Putamen (tissue), 1 donor: ENCODE measurements at places on chromosomes 2 and 18.

DNA sequence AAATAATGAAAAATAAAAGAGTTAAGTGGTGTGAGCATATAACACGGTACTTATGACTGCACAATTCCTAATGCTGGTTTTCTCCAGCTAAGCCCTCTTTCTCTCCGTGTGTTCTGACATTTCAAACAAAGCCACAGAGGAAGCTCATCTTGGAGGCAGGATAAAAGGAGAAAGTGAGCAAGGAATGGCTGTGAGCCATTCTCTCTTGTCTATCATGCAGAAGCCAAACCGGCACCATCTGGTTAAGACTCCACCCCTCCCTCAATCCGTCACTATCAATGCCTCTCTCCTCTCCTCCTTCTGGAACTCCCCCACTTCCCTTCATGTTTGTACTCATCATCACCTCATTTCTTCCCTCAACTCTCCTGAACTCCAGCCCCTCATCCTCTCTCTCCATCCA, 210.4 kb downstream of the TMEM163 start:
- DNase-seq, result no peak

GRCh38 chr2:25055376-25055920, 13.6 kb downstream of the EFR3B start:
- DNase-seq, result no peak

GRCh38 chr18:21930177-21930576, 189.6 kb downstream of the MIB1 start:
- DNase-seq, result no peak

- DNase-seq, result no peak
Measured at GRCh38 chr2:180077295-180077906, 70.3 kb upstream of the CWC22 start.

DNA sequence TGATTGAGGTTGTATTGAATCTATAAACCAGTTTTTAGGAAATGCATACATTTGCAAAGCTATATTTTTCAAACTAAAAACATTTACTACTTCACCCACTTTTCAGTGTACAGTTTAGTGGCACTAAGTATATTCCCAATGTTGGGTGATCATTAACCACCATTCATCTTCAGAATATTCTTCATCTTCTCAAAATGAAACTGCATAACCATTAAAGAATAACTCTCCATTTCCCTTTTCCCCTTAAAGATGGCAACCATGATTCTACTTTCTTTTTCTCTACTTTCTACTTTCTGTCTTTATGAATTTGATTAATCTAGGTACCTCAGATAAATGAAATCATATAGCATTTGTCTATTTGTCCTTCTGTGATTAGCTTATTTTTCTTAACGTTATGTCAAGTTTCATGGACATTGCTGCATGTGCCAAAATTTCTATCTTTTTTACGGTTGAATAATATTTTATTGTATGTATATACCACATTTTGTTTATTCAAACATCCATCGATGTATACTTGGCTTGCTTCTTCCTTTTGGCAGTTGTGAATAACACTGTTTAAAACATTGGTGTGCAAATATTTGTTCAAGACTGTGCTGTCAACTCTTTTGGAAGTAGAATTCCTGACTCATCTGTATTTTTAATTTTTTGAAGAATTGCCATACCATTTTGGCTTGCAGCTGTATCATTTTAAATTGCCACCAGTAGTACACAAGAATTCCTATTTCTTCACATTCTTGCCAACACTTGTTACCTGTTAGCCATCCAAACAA, 104.9 kb downstream of the RPRM start:
- DNase-seq, result no peak

GRCh38 chr2:138565230-138565598, 63.6 kb downstream of the SPOPL start:
- DNase-seq, result no peak

GRCh38 chr2:12173271-12173942, 427.0 kb downstream of the LPIN1 start:
- no peak for DNase-seq

DNA sequence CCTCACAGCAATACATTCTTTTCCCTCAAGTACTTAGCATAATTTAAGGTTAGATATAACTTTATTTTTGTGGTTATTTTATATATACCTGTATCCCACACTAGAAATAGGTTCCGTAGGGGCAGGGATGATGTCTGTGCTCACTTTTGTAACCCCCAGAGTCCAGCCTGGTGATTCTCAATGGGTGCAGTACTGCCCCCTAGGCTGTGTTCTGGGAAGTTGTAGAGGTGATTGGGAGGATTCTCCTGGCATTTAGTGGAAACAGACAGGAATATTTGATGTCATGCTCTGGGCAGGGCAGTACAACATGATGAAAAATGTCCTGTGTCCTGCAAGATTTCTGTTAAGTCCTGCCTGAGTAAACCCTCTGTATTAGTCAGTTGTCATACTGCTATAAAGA, 333.3 kb downstream of the PLCL1 start:
- no peak for DNase-seq

- DNase-seq, result peak; percentile 28
Measured at GRCh38 chr2:393711-394696, 106.1 kb upstream of the ALKAL2 start.

DNA sequence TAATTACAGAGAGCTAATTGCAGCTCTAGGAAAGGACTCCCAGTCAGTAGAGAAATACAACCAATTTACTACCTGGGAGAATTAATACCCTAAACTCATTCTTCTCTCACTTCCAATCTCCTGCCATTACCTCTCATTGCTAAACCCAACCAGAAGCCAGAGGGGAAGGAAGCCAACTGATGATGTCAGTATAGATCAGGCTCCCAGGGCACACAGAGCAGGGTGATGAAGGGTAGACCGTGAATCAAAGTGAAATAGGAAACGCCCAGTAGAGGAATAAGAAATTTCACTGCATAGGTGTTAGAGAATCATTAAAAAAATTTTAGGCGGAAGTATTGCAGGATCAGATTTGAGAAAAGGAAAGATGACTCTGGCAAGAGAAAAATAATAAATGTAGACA, 456.8 kb upstream of the NXPH2 start:
- DNase-seq, result no peak

DNA sequence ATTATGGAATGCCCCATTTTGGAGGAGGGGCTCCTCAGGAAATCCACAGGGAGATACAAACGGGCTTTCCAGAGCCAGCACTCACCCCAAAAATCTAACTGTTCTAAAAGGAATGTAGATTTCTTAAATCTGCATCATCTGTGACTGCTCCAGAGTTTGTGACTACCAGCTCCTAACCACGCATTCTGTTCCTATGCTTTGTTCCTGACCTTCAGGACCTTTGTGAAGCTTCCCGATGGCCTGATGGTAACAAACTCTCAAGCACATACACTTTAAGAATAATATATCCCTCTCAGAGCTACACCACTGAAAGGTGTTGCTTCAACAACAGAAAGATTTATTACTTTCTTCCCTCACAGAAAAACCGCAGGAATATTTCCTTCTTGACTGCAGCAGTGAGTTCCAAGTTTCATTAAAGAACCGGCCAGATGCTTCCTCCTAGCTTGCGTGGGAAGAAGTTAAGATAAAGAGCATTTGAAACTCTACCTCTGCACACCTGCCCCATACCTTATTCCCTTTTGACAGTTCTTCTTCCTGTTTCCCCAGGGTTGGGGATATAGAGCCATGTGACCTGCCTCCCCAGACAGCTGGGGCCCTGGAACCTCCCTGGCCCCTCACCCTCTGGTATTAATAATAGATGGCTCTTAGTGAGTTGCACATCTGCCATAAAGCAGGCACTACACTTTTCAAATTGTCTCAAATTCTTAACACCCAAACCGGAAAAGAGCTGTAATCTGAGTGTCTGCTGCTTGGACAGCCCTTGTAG, 40.2 kb upstream of the EML4 start:
- no peak for DNase-seq

DNA sequence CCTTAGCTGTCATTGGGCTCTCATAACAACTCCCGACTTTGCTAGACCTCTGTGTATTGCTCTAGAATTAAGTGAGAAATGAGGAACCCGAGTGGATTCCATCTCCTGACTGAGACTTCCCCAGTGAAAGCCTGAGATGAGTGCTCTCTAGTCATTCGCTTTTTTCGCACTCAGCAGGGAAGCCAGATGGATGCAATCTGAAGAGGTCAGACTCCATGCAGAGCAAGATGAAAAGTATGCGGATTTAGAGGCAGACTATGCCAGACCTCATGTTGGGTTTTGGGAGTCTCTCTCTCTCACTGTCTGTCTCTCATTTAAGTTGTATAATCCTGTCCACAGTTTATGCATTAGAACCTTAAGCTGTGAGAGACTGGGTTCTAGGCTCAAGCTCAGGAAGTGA, 88.6 kb downstream of the SLC5A7 start:
- no peak for DNase-seq

DNA sequence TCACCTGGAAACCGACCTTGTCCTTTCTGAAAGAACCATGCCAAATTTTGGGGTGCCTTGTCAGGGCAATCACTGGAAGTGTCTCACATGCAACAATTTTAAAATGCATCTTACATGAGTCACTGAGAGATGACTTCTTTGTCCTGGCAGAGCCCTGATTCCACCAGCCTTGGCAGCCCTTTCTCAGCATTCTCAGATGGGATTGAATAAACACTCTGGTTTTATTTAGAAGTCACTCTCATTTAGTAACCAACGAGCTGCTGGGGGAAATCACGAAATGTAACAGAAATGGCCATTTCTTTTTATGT, 3.8 kb upstream of the ATP8B1 start:
- no peak for DNase-seq

DNA sequence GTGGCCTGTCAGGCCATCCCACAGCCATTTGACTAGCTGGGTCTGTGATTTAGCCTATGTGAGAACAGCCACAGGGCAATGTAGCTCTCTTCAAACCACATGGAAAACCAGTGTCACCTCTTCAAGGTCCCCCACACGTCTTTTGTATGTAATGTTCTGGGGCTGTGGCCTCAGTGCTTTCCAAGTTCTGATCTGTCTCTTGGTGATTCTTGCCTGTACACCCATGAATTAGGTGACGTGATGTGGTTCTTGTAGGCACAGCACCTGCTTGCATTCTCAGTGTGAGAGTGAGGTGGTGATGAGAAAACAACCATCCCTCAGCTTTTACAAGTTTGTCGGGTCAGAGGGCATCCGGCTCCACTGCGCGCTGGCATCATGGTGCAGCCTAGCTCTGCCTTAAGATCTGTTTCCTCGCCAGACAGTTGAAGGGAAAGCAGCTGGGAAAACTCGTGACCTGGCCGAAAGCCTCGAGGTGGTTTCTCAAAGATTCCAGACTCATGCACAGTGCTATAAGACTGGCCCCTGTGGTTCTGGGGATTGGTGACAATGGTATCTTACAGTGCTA, 125.8 kb downstream of the TANC1 start:
- no peak for DNase-seq

DNA sequence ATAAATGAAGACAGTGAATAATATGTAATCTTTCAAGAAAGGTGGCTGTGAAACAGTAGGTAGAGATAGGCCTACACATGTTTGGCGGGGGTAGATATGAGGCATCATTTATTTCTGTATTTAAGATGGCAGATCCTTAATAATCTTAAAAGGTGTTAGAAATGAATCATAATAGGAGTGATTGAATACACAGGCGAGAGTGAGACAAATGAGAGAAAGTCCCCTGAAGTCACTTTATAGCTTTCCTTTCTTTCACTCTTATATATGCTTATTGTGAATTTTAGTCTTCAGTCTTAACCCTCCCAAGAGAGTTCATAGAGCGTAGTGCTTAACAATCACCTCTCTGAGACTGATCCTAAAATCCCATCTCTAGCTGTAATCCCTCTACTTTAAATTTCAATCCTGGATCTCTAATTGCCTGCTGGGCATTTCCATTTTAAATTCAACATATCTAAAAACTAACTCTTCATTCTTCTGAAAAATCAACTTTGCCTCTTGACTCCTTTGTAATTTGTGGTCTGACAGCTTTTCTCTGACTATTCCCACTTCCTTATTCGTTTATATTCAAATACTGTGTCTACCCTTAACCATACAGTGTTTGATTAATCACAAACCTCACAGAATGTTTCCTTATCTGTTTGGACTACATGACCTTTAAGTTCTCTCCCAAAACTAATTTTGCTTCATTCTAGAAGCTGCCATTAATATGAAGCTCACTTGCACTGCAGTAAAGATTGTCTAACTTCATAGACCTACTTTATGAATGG, 463.7 kb upstream of the FSIP2 start:
- no peak for DNase-seq

DNA sequence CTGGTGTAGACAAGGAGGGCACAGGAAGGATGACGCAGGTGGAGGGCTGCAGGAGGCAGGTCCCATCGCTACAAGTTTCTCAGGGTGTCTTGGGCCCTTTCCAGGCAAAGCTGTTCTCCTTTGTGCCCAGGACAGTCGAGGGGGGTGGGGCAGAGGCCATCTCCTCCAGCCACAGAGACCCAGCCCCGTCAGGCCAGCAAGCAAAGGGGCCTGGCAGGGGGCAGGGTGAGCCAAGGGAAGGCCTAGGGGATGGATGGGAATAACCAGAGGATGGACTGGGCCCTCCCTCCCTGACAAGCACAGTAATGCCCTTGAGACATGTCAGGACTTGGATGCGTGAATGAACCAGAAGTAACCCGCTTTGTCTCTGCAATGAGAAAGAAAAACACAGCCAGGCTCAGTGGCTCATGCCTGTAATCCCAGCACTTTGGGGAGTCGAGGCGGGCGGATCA, 6.3 kb downstream of the TCF23 start:
- no peak for DNase-seq

- no peak for DNase-seq
Measured at GRCh38 chr2:122205641-122206040, 450.2 kb downstream of the TSN start.

DNA sequence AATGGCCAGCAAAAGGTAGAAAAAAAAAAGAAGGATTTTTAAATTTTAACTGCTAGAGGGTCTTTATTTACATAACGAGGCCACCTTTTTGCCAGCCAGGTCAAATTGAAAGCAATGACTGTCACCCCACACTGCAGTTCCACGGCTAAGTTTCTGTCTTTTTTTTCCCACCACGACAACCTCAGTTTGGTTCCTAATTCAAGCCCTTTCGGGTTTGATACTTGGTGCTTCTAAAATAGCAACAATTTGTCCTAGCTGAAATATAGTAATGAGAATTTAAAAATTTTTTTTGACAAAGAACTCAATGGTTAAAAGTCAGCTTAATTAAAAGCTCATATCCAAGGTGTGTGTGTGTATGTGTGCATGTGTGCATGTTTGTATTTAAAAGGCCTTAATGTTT, 16.4 kb upstream of the NMS start:
- no peak for DNase-seq

- DNase-seq, result no peak
Measured at GRCh38 chr2:201575971-201576370, 67.3 kb downstream of the TMEM237 start.

GRCh38 chr2:207632575-207633493, 7.6 kb upstream of the METTL21A start:
- no peak for DNase-seq

- no peak for DNase-seq
Measured at GRCh38 chr2:180057706-180058412, 50.8 kb upstream of the CWC22 start.
